NCI-H82 (cell line): ENCODE measurements at places on chromosomes 1 and 21.

- DNase-seq, result no peak
These were observed 14.3 kb downstream of the ADAMTSL4 start for GRCh38 chr1:150563340-150564038.

DNA sequence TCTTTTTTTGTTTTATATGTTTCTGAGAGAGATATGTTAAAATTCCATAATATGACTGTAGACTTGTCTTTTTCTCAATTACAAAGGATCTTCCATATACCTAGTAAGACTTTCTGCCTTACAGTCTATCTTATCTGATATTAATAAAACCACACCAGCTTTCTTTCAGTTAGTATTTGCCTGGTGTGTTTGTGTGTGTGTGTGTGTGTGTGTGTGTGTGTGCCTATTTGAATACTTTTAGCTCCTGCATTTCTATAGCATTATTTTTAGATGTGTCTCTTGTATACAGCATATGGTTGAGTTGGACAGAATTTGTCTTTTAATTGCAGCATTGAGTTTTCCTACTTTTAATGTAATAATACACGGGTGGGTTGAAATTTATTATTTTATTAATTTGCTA is 27.5 kb downstream of the ST6GALNAC3 start:
- no peak for DNase-seq

DNA sequence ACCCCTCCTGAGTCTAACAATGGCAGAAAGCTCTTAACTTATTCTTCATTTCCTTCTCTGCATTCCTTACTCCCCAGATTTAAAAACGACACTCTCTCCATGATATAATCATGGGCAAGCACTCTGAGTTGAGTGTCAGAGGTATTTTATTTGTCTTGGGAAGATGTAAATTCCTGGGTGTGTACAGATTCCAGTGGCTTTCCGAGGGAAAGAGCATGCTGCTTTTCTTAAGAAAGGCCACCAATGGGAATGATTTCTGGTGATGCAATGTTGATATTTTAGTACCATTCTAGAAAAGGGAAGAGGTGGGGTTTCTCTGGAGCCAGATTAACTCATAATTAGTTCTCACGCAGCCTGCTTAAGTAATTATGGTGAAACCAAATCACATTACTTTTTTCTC is 47.8 kb upstream of the BTG3 start:
- peak; percentile 25 for DNase-seq

GRCh38 chr1:21334214-21335087 is 44.2 kb upstream of the ECE1 start:
- DNase-seq, result peak; percentile 57

DNA sequence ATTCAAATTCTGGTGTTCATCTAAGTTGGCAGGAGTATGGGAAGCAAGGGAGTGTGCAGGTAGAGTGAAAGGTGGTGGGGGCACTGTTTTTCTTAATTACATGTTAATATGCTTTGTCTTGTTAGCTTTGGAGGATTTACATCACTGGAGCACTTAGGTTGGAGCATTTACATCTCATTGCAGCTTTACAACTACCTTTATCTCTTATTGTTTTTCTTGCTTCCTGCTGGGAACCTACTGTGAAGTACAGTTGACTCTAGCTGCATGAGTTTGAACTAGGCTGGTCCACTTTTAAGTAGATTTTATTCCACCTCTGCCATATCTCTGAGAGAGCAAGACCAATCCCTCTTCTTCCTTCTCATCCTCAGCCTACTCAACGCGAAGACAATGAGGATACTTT is 554.8 kb upstream of the B3GALT2 start:
- no peak for DNase-seq

- peak; percentile 66 for DNase-seq
These were observed at the start of gene BCAR3 for GRCh38 chr1:93681101-93681988. TSS of gene BCAR3 (minus strand) at chr1:93681837. CDS start at chr1:93674930, 6,907 bp downstream.

- DNase-seq, result no peak
These were observed 120.7 kb downstream of the TGFBR3 start for GRCh38 chr1:91765293-91765692.

DNA sequence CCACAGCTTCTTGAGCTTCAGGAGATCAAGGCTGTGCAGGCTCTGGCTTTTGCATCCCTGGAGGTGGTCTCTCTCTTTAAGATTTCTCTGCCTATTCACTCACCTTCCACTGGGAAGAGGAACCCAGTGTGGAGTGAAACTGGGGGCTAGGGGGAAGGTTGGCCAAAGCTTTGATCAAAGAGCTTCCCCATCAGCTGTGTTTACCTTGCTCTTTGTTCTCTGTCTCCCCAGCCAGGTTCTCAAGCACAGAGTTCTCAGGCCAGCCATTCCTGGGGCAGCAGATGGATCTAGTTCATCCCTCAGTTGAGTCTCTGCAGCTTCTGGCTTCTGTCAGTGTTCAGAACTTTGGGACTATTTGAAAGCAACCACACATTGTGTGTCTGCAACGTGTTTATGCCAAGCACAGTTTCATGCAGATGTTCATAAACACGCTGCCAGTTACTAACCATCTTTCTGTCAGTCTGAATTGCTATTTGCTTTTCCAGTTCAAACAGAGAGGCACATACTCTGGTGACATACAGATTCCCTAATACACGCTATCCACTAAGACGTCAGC is 17.2 kb upstream of the MRPS14 start:
- DNase-seq, result no peak
